ENCODE measurements at places on chromosomes 4 and X.

DNA sequence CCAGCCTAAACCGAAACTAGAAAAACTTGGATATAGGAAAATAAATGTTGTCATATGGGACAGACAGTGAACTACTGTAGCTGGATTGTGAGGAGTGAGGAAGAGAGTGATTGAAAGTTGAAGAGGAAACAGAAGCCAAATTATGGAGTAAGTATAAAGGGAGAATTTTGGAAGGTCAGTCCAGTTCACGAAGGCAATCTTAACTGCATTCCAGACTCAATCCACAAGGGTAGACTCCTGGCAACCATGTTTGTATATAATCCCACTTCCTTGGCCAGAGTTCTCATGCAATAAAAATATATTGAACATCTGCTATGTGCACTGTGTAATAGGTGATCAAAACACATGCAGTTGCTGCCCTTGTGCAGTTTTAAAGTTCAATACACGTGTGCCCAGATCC is 58.6 kb upstream of the CAMK2D start:
- no peak for ATAC-seq

GRCh38 chr4:92776080-92776479 is 472.3 kb downstream of the GRID2 start:
- no peak for ATAC-seq

DNA sequence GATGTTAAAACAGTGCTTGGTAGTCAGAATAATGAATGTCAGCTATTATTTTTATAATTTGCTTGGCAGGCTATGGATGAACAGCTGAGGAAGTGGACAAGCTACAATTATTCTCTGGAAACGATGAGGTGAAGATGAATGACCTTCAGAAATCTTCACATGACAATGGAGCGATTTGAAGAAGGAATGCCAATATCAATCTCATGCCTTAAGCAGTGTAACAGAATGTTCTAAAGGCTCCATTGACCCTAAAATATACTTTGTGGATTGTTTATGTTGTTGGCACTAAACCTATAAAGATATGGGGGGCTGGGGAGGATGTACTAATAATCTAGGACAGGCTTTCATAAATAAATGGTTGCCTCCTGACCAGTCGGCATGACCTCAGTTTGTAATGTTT is 36.2 kb downstream of the COL25A1 start:
- ATAC-seq = no peak

- no peak for ATAC-seq
Measured at GRCh38 chr4:26931966-26932365, 71.3 kb downstream of the STIM2 start.

DNA sequence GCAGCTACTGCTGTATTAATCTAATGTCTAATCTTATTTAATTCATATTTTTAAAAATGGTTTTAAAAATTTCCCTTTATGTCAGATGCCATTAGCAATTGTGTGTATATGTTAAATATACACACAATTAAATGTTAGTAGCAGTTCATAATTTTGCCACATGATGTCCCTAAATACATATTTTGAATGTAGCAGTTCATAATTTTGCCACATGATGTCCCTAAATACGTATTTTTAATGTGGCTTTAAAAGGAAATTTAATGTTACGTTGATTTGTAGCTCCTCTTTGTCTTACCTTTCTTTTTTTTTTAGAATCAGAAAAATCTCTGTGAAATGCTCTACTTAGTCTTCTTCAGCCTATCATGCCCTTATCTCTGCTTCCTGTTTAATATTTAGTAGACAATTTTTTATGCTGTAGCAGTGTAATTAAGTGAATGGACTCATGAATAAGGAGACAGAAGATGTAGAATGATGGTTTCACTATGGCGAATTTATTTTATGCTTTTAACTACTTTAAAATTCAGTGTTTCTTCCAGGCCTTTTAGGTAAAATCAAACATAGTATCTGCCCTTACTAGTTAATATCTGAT is 26.1 kb downstream of the RBM46 start:
- ATAC-seq = no peak

- ATAC-seq = no peak
Measured at GRCh38 chr4:119498527-119498926, 130.1 kb downstream of the PDE5A start.

DNA sequence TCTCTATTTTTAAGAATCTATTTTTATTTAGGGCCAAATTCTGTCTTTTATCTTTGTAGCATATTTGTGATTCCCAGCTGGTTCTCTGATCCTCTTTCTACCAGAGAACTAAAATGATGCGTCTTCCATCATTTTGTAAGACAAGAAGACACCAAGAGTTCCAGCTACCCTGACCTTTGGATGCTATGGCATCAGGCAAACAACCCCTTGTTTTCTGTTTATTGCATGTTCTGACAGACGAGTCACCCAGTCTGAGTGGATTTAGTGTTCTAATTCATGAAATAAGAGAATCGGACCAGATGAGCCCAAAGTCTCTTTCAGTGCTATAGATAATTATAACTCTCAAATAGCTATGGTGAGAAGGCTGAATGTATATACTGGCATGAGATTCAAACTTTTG is 69.7 kb downstream of the ZFYVE28 start:
- no peak for ATAC-seq

- no peak for ATAC-seq
Measured at GRCh38 chr4:40331101-40331745, 3.9 kb upstream of the CHRNA9 start.

- ATAC-seq = no peak
Measured at GRCh38 chrX:30702736-30703135, 49.5 kb downstream of the GK start.

DNA sequence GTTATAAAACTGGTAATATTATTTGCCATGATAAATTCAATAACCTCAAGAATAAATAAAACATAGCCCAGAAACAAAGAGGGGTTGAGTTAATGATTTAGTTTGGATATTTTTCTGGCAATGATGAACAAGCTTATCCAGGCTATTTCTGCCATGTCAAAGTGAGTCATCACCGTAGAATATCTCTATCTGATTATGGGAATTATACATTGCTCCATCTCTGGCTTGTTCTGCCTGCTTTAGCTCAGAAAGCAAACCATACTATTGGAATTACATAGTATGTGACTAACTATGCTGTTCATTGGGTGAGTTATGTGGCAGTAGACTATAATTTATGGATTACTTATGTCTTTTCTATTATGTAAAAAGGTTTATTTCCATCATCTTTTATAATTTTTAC is 680.1 kb upstream of the AADAT start:
- ATAC-seq = no peak

Measured in activated T-helper 17 cell treated with anti-CD3 and anti-CD28 coated beads, Interleukin-2, amount 50 U/mL, for 72 hours (primary cell).